ENCODE measurements at places on chromosomes 7 and 10. TPM values are rescaled to one million over a fixed set of nuclear protein-coding genes. Genes with fewer than 3 reads are reported as not detected.
A peak's percentile ranks its signal among the peaks of the same experiment; 100 is the strongest.

DNA sequence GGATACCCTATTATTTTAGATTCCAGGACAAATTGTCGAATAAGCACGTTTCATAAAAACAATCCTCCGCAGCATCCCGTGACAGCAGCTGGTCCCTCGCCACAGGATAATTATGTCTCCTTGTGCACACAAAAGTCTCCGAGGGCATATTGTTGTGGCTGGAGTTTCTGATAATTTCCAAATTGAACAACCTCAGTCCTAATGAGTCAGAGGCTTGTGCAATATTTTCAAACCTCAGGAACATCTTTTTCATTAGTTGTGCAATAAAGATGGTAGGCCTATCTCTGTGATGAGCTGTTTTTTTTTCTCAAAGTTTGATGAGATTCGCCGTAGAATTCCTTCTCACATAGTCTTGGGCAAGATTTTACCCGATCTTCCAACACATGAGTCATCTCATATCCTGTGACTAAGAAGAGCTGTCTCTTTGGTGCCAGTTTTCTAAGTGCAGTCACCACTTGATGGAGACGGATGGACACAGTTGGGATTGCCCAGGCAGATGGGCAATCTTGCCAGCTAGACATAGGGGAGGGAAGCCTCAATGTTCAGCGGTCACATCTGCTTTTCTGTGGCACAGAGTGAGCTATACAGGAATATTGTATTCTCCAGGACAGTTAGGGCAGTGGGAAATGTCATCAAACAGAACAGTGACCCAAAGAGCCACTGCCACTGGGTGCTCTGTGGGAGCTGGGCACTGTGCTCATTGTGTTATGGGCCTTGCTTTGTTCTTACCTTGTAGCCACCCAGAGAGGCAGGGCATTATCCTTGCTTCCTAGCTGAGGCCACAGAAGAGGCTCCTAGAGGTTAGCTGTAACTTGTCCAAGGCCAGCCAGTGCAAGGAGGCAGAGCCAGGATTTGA is 7.8 kb downstream of the HTRA1 start:
- peaks cover 10% of the 10 kb centered on the region for H3K27me3 ChIP-seq
- peaks cover under 1% of the 10 kb centered on the region for H3K4me1 ChIP-seq
- H3K4me3 ChIP-seq: no peak overlapping the region
- DNase-seq: no peak
- H3K36me3 ChIP-seq: no peaks in the 10 kb centered on the region

DNA sequence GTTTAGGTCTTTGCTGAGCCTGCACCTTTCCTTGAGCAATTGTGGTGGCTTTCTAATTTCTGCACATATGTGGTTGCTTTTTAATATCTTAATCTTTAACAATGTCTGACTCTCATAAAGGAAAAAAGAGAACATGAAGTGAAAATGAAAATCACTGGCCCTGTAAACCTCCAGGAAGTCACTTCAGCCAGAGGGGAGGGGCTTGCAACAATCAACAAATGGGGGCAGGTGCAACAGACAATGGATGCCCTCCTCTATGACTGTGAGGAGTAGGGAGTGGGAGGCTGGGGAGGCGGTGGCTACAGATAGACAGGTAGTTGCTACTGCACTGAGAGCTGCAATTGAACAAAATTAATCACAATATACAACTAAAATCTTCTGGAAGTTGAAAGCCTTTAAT is 1377.4 kb downstream of the XPNPEP1 start:
- H3K4me3 ChIP-seq: no peak overlapping the region
- H3K4me1 ChIP-seq: no peaks in the 10 kb centered on the region
- DNase-seq: no peak
- no peak overlapping the region for H3K27ac ChIP-seq
- H3K27me3 ChIP-seq: no peaks in the 10 kb centered on the region

DNA sequence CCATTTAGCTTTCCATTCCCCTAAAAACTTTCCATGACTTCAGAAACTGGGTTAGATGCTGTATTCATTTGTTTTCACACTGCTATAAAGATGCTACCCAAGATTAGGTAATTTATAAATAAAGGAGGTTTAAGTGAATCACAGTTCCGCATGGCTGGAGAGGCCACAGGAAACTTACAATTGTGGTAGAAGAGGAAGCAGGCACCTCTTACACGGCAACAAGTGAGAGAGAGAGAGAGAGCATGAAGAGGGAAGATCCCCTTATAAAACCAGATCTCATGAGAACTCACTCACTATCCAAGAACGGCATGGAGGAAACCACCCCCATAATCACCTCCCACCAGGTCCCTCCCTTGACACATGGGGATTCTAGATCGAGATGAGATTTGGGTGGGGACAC is 336.8 kb downstream of the TFEC start:
- no peaks in the 10 kb centered on the region for H3K27me3 ChIP-seq
- no peak overlapping the region for H3K27ac ChIP-seq
- H3K4me3 ChIP-seq: no peak overlapping the region
- DNase-seq: no peak

GRCh38 chr7:12583176-12583575 is 12.7 kb downstream of the SCIN start:
- no peak overlapping the region for H3K27ac ChIP-seq
- H3K27me3 ChIP-seq: no peaks in the 10 kb centered on the region
- H3K4me1 ChIP-seq: no peaks in the 10 kb centered on the region
- no peaks in the 10 kb centered on the region for H3K36me3 ChIP-seq
- no peak for DNase-seq
- no peak overlapping the region for H3K4me3 ChIP-seq

- H3K27ac ChIP-seq: no peak overlapping the region
- H3K4me3 ChIP-seq: no peak overlapping the region
- no peaks in the 10 kb centered on the region for H3K27me3 ChIP-seq
- no peaks in the 10 kb centered on the region for H3K36me3 ChIP-seq
- DNase-seq: no peak
Observed at GRCh38 chr10:69057951-69058297, 30.0 kb upstream of the SRGN start.

DNA sequence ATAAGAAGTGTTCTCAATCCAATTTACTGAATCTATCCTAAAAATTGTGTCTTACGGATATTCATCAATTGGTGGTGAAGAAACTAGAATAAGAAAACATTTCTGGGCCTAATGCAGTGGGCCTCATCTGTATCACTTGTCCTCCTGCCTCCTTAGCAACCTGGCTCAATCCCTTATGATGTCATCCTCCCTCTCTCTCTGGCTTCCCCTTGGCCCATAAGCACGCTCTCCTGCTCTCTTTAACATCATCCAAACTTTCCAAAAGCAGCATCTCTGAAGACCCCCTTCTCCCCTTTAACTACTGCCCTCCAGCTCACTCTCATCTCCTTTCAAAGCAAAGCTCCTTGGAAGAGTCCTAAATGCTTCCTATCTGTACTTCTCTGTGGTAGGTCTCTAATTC is 4.7 kb upstream of the STN1 start:
- DNase-seq: no peak
- no peaks in the 10 kb centered on the region for H3K27me3 ChIP-seq
- no peaks in the 10 kb centered on the region for H3K36me3 ChIP-seq
- H3K4me1 ChIP-seq: peaks cover 24% of the 10 kb centered on the region
- no peak overlapping the region for H3K27ac ChIP-seq

DNA sequence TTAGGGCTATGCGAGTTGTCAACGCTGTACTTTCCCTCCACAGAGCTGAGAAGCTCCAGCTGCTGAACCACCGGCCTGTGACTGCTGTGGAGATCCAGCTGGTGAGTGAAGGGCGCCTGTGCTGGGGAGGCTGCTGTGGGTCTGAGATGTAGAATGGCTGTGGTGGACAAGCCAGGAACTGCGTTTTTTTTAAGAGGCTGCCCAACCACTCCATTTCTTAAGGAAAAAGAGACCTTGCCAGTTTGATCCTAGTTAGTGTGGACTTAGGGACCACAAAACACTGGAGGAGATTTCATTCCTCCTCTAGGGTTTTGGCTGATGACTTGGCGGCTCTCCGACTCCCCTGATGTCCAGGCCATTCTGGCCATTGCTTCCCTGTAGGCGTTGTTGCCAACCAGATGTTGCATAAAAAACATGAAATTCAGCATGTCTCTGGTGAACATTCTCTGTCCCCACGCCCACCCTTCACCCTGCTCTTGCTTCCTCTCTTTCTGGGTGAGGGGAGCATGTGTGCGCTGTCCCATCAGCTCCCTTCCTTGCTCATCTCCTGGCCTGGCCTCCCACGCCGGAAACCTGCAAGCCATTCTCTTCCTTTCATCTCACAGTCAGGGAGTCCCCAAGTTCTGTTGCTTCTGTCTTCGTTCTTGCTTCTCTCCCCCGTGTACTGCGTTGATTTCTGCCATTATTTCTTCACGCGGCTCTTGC is 30.9 kb downstream of the CRCP start:
- H3K27me3 ChIP-seq: no peaks in the 10 kb centered on the region
- DNase-seq: no peak
- no peak overlapping the region for H3K4me3 ChIP-seq
- no peak overlapping the region for H3K27ac ChIP-seq

- peaks cover 15% of the 10 kb centered on the region for H3K4me1 ChIP-seq
- no peaks in the 10 kb centered on the region for H3K36me3 ChIP-seq
- H3K27ac ChIP-seq: no peak overlapping the region
- no peak overlapping the region for H3K4me3 ChIP-seq
- no peaks in the 10 kb centered on the region for H3K27me3 ChIP-seq
Observed at GRCh38 chr10:7035126-7035761, 375.6 kb downstream of the SFMBT2 start.

- no peaks in the 10 kb centered on the region for H3K36me3 ChIP-seq
- peaks cover 12% of the 10 kb centered on the region for H3K4me1 ChIP-seq
- no peak overlapping the region for H3K4me3 ChIP-seq
- no peaks in the 10 kb centered on the region for H3K27me3 ChIP-seq
- peak overlapping the region; percentile 90 for H3K27ac ChIP-seq
Observed at GRCh38 chr7:140926021-140926817, 1.5 kb upstream of the BRAF start.

- no peaks in the 10 kb centered on the region for H3K27me3 ChIP-seq
- no peak overlapping the region for H3K4me3 ChIP-seq
- DNase-seq: no peak
- no peaks in the 10 kb centered on the region for H3K36me3 ChIP-seq
- no peak overlapping the region for H3K27ac ChIP-seq
Observed at GRCh38 chr10:69896606-69897231, 95.0 kb downstream of the COL13A1 start.

- H3K27ac ChIP-seq: no peak overlapping the region
- DNase-seq: no peak
- no peaks in the 10 kb centered on the region for H3K27me3 ChIP-seq
- no peaks in the 10 kb centered on the region for H3K4me1 ChIP-seq
- no peaks in the 10 kb centered on the region for H3K36me3 ChIP-seq
Observed at GRCh38 chr7:51620706-51621105, 304.1 kb upstream of the COBL start.

- no peak overlapping the region for H3K4me3 ChIP-seq
- H3K27me3 ChIP-seq: no peaks in the 10 kb centered on the region
Observed at GRCh38 chr10:63286754-63287264, 153.7 kb downstream of the NRBF2 start.

- DNase-seq: no peak
- H3K4me1 ChIP-seq: peaks cover 19% of the 10 kb centered on the region
- H3K27ac ChIP-seq: peak overlapping the region; percentile 54
- H3K36me3 ChIP-seq: no peaks in the 10 kb centered on the region
- peak overlapping the region; percentile 75 for H3K4me3 ChIP-seq
Observed at GRCh38 chr7:19709249-19709578, 377 bp upstream of the POLR1F start.

- H3K27me3 ChIP-seq: no peaks in the 10 kb centered on the region
- H3K4me1 ChIP-seq: peaks cover 18% of the 10 kb centered on the region
- no peak overlapping the region for H3K27ac ChIP-seq
- no peak for DNase-seq
- H3K36me3 ChIP-seq: peaks cover 15% of the 10 kb centered on the region
Observed at GRCh38 chr10:95655571-95656290, 780 bp downstream of the ALDH18A1 start.

DNA sequence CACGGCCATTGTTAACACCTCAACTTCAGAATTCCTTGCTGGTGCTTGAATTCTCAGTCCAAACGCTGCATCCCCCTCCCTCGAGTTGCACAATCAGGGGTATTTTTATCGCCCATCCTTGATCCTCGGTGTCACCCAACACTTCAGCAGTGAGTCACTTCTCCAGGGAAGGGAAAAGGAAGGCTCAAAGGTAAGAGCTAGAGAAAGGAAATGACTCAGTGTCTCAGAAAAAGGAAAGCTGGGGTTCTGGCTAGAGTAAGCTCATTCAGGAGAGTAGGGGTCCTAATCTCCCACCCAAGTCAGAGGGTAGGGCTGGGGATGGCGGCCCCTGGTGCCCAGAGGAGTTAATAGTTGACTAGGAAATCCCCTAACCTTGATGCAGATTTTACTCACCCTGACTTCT is 39.8 kb upstream of the TRIM8 start:
- H3K27me3 ChIP-seq: no peaks in the 10 kb centered on the region
- H3K4me1 ChIP-seq: no peaks in the 10 kb centered on the region
- H3K27ac ChIP-seq: no peak overlapping the region
- H3K36me3 ChIP-seq: peaks cover 43% of the 10 kb centered on the region

- no peaks in the 10 kb centered on the region for H3K27me3 ChIP-seq
- H3K36me3 ChIP-seq: peaks cover 12% of the 10 kb centered on the region
- peak; percentile 80 for DNase-seq
- peak overlapping the region; percentile 97 for H3K4me3 ChIP-seq
- peaks cover 21% of the 10 kb centered on the region for H3K4me1 ChIP-seq
- H3K27ac ChIP-seq: peak overlapping the region; percentile 69
Observed at GRCh38 chr7:22854158-22855048, 31.8 kb upstream of the TOMM7 start.

DNA sequence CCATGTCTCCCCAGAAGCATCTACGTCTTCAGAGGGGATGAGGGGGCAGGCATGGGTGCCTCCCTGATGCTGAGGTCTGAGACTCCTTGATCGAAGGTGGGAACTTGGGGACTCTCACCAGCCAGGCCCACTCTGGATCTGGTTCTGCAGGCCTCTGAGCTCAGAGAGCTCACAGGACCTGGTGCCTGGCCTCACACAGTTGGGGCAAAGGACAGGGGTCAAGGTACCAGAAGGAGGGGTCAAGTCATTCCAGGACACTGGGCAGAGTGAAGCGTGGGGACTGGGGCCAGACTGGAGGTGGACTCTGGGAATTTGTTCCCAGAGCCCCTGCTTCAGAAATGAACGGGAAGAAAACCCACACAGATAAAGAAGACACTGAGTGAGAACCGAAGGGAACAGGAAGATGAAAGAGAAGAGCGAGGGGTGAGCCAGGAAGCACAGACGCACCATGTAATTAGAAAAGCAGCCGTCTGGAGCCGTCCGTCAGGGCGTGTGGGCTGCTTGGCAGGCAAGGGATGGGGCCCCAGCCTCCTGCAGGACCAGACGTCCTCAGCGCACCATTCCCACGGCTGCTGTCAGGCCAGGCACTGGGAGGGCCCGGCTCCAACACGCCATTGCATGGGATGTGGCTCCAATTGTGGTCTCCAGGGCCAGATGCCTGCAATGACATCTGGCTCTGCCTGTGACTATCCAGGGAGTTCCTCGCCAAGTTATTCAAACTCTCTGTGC is 47.7 kb downstream of the ZCCHC24 start:
- H3K27me3 ChIP-seq: no peaks in the 10 kb centered on the region
- H3K36me3 ChIP-seq: no peaks in the 10 kb centered on the region
- no peak for DNase-seq
- H3K27ac ChIP-seq: no peak overlapping the region
- peaks cover 5% of the 10 kb centered on the region for H3K4me1 ChIP-seq
- H3K4me3 ChIP-seq: no peak overlapping the region

The SPDYE5 gene
- not detected for total RNA-seq

The OPN4 gene
- total RNA-seq: not detected

The ARHGEF35 gene
- 2.0 TPM for total RNA-seq

The TMEM213 gene
- total RNA-seq: not detected

The C10orf105 gene
- total RNA-seq: 0.36 TPM

The SNX8 gene
- total RNA-seq: 4.2 TPM

The PTPRN2 gene
- 0.34 TPM for total RNA-seq

Measured in CD4-positive, alpha-beta T cell (primary cell).